Aorta (tissue), 5 donors: ENCODE measurements at places on chromosomes 1 and 21. TPM values are rescaled to one million over a fixed set of nuclear protein-coding genes. Genes with fewer than 3 reads are reported as not detected.
A peak's percentile ranks its signal among the peaks of the same experiment; 100 is the strongest.

- DNase-seq, result no peak
- H3K27me3 ChIP-seq, result no peaks in the 10 kb centered on the region
- H3K27ac ChIP-seq, result no peak overlapping the region
- no peak overlapping the region for H3K4me3 ChIP-seq
- peaks cover 9% of the 10 kb centered on the region for H3K36me3 ChIP-seq
These were observed 21.2 kb downstream of the LRRC71 start for GRCh38 chr1:156941675-156942074.

DNA sequence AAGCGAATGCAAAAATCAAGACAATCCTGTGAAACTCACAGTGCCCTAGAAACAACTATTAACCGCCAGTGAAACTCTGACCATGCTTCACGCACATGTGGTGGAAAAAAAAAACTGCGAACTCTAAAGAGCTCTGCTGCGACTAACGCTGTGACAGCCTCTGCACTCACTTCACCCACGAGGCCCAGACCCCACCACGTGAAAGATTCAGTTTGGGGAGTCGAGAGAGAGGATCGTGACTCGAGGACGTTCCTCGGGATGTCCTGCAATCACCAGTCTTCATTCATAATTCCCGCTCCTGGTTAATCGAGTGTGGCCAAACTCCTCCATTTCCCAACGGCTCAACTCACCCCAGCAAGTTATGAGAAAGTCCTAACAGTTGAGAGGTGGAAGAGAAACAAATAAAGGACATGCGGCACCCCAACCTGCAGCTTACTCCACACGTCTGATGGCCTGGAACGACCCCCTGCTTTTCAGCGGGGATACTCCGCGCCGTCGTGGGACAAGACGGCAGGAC is 1.1 kb downstream of the SERBP1 start:
- no peaks in the 10 kb centered on the region for H3K27me3 ChIP-seq
- H3K4me1 ChIP-seq, result no peaks in the 10 kb centered on the region
- peak overlapping the region; percentile 86 for H3K4me3 ChIP-seq

DNA sequence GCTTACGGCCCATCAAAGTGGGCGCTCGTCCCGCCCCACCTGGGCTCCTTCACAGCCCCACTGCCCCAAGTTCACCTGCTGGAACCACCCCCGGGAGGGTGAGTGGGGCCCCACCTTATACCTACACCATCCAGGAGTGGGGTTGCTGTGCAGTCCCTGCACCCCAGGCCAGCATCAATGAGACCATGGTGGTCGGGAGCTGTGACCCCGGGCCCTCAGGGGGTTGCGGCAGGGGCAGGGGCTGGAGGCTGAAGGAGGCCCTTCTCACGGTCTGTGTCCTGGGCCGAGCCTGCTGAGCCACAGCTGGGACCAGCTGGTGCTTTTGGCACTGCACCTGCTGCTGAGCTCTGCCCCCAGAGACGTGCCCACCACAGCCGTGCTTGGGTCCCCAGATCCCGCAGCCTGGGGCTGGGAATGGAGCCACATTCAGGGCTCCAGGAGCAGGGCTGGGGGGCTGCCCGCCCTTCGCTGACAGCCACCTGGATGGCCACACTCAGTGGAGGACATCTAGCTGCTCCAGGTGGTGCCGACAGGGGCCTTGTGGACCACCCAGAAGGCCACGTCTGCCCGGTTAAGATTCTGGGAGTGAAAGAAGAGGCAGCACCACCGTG is 17.4 kb downstream of the ACTRT2 start:
- H3K27ac ChIP-seq, result no peak overlapping the region
- no peak overlapping the region for H3K4me3 ChIP-seq
- DNase-seq, result peak; percentile 59
- no peaks in the 10 kb centered on the region for H3K4me1 ChIP-seq
- no peaks in the 10 kb centered on the region for H3K36me3 ChIP-seq

- peaks cover 2% of the 10 kb centered on the region for H3K36me3 ChIP-seq
- H3K27ac ChIP-seq, result no peak overlapping the region
- no peak overlapping the region for H3K4me3 ChIP-seq
- H3K4me1 ChIP-seq, result no peaks in the 10 kb centered on the region
- no peak for DNase-seq
These were observed 54.7 kb downstream of the NTPCR start for GRCh38 chr1:233005156-233005555.

DNA sequence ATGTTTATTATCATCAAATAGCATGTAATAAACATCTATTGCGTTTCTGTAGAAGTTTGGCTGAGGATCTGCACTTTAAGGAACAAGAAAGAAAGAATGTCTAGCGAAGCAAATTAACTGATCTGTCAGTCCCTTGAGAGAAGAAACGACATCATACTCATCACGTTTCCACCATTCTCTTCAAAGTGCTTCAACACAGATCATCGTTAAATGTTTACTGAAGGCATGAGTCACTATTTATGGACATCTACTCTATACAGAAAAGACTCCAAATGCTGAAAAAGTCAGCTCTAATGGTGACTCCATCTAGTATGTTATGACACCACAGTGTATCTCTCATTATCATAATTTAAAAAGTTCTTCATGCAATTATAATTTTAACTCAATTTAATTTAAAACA is 369.1 kb downstream of the RGS7 start:
- no peak for DNase-seq
- no peaks in the 10 kb centered on the region for H3K4me1 ChIP-seq
- no peaks in the 10 kb centered on the region for H3K27me3 ChIP-seq
- no peak overlapping the region for H3K27ac ChIP-seq

DNA sequence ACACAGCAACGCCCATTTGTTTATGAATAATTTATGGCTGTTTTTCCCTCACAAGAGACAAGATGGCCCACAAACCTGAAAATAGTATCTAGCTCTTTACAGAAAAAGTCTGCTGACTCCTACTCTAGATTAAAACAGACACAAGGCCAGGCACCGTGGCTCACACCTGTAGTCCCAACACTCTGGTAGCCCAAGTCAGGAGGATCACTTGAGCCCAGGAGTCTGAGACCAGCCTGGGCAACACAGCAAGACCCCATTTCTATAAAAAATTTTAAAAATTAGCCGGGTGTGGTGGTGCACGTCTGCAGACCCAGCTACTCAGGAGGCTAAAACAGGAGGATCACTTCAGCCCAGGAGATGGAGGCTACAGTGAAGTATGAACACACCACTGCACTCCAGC is 34.6 kb downstream of the LUZP1 start:
- H3K4me1 ChIP-seq, result no peaks in the 10 kb centered on the region
- no peak for DNase-seq
- no peaks in the 10 kb centered on the region for H3K36me3 ChIP-seq

DNA sequence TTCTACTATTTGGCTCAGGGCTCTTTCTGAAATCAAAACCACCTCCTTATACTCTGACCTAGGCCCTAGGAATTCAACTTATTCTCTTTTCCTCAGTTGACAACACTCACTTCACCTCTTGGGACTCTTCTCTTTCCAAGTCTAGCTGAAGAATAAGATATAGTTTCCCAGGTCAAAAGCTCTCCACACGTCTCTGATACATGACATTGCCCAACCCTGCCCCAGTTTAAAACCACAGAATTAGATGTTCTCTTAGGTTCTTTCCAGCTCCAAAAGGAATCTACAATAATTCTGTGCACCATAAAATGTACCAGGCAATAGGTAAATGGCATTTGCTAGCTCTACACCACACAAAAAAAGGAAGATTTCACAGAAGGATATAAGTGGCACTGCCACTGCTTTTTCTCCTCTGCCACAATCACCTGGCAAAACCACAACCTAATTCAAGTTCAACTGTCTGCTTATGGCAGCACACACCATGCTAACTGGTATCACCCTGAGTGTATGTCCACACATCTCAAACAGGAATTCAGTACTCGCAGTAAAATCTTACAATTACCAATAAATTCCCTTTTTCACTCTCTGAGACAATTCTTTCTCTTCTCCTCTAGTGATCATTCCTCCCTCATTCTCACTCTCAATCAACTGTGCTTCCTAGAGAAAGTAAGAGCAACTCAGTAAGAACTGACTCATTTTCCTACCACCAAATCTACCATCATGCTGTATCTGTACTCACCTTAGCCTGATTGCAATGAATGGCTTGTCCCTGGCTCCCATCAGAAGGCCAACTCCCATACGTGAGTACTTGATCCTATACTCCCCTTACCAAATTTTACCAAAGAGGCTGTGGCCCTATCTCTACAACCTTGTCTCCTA is 27.3 kb downstream of the ZBTB8OS start:
- H3K27me3 ChIP-seq, result no peaks in the 10 kb centered on the region
- H3K27ac ChIP-seq, result no peak overlapping the region
- H3K4me1 ChIP-seq, result no peaks in the 10 kb centered on the region
- H3K4me3 ChIP-seq, result no peak overlapping the region

- DNase-seq, result no peak
- no peaks in the 10 kb centered on the region for H3K36me3 ChIP-seq
- H3K4me1 ChIP-seq, result no peaks in the 10 kb centered on the region
- no peak overlapping the region for H3K4me3 ChIP-seq
These were observed 193.9 kb downstream of the NFIA start for GRCh38 chr1:61276246-61276645.

- no peak overlapping the region for H3K4me3 ChIP-seq
- H3K4me1 ChIP-seq, result no peaks in the 10 kb centered on the region
- no peak for DNase-seq
- H3K27ac ChIP-seq, result no peak overlapping the region
These were observed 46.0 kb upstream of the POFUT2 start for GRCh38 chr21:45333583-45334121.

DNA sequence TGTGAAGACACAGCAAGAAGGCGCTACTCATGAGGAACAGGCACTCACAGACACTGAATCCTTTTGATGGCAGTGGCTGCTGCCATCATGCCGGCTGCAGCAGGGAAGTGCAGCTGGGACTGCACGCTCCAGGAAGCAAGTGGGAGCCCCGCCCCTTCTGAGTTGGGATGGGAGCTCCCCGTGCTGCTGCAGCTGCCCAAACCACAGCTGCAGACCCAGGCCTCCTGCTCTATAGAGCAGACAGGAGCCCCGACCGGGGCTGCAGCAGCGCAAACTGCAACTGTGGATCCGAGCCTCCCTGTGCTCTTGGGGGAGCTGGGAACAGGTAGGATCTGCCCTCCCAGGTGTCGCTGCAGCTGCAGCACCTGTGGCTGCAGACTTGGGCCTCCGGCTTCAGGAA is 65.2 kb upstream of the MARK1 start:
- H3K4me3 ChIP-seq, result no peak overlapping the region
- no peak for DNase-seq
- H3K27me3 ChIP-seq, result no peaks in the 10 kb centered on the region
- no peak overlapping the region for H3K27ac ChIP-seq

DNA sequence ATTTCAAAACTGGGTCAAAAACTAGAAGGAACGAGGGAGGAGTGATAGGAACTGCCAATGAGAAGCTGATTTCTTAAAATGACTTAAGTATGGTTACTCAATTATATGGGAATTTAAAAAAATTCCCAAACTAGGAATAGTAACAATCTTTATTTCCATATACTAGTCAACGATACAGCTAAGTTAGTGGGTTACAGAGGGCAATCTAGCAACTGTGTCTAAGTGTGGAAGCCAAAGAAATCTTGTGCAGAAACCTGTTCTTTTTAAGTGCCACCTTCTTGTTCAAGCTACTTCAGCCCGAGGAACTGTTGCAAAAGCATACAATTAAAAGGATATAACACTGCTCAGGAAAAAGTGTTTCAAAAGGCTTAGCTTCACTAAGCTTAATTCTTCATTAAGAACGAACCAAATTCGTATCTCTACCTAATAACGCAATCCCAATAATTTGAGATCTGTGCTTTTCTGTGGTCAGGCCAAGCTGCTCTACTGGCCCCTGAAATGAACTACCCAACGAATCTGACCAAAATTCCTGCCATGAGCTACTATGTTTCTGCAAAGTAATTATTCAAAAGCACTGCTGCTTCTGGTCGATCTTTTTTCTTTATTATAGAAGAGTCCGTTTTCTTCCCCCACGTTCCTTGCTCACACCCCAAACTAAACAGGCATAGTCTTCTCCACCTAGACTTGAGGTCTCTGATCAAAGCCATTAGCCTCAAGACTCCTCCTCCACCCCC is 1.8 kb downstream of the USP24 start:
- no peaks in the 10 kb centered on the region for H3K27me3 ChIP-seq
- no peak overlapping the region for H3K4me3 ChIP-seq
- DNase-seq, result no peak
- H3K27ac ChIP-seq, result no peak overlapping the region

- no peak for DNase-seq
- H3K4me3 ChIP-seq, result no peak overlapping the region
- no peaks in the 10 kb centered on the region for H3K27me3 ChIP-seq
- H3K36me3 ChIP-seq, result no peaks in the 10 kb centered on the region
- H3K4me1 ChIP-seq, result no peaks in the 10 kb centered on the region
These were observed 73.6 kb downstream of the SKI start for GRCh38 chr1:2301607-2302291.

- H3K27ac ChIP-seq, result no peak overlapping the region
- H3K36me3 ChIP-seq, result no peaks in the 10 kb centered on the region
- DNase-seq, result no peak
These were observed 15.2 kb downstream of the ZNF697 start for GRCh38 chr1:119632841-119633240.

DNA sequence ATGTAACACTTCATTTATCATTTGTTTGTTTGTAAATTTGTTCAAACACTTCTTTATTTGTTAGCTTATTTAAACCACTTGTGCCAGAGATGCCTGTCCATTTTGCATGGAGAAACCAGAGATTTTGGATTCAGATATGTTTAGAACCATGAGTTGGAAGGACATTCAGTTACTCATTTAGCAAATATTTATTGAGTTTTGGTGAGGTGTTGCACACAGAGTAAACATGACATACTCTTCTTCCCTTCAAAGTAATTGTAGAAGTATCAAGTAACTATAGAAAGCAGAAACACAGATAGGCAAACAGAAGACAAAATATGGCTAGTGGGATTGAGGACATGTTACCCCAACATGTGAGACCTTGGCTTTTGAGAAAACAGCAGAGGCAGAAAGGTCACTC is 136.8 kb upstream of the USP25 start:
- no peaks in the 10 kb centered on the region for H3K36me3 ChIP-seq
- no peak overlapping the region for H3K4me3 ChIP-seq
- H3K27me3 ChIP-seq, result no peaks in the 10 kb centered on the region
- H3K27ac ChIP-seq, result no peak overlapping the region

DNA sequence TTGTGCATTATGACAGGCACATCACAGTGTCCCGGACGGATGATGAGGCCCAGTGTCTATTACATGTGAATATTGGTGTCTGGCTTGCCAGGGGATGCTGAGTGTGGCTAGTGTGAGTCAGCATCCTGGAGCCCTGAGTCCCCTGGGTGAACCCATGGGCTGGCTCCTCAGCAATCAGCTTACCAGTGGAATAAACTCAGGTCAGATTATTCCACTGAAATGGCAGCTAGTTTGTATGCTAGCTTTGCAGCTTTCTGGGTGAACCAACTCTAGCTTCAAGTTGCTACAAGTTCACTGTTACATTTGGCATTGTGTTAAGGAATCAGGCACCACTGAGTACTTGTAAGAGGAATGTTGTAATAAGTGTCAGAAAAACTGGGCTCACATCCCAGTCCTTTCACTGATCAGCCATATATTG is 23.9 kb upstream of the RPTN start:
- H3K27ac ChIP-seq, result no peak overlapping the region
- DNase-seq, result peak; percentile 63
- H3K36me3 ChIP-seq, result no peaks in the 10 kb centered on the region
- no peaks in the 10 kb centered on the region for H3K4me1 ChIP-seq
- H3K27me3 ChIP-seq, result no peaks in the 10 kb centered on the region

GRCh38 chr1:177873238-177873637 is 96.6 kb downstream of the SEC16B start:
- H3K27ac ChIP-seq, result no peak overlapping the region
- H3K4me3 ChIP-seq, result no peak overlapping the region
- H3K36me3 ChIP-seq, result no peaks in the 10 kb centered on the region
- H3K4me1 ChIP-seq, result no peaks in the 10 kb centered on the region

The FCRLB gene
- polyA plus RNA-seq, result 2.0 TPM

The TTC34 gene
- polyA plus RNA-seq, result 0.95 TPM

The ABCG1 gene
- 7.4 TPM for polyA plus RNA-seq

The UBIAD1 gene
- 4.6 TPM for polyA plus RNA-seq

The CALML6 gene
- 4.5 TPM for polyA plus RNA-seq

The NECTIN4 gene
- not detected for polyA plus RNA-seq

The TMPRSS2 gene
- 10.4 TPM for polyA plus RNA-seq

The SYPL2 gene
- polyA plus RNA-seq, result 2.8 TPM

The CFAP74 gene
- polyA plus RNA-seq, result not detected
